ENCODE measurements at places on chromosomes 7 and 10. TPM values are rescaled to one million over a fixed set of nuclear protein-coding genes. Genes with fewer than 3 reads are reported as not detected.
A peak's percentile ranks its signal among the peaks of the same experiment; 100 is the strongest.

- H3K36me3 ChIP-seq, result no peaks in the 10 kb centered on the region
- no peaks in the 10 kb centered on the region for H3K4me1 ChIP-seq
- no peaks in the 10 kb centered on the region for H3K27me3 ChIP-seq
- DNase-seq, result no peak
Measured at GRCh38 chr10:2660276-2660675, 407.1 kb upstream of the PFKP start.

GRCh38 chr7:22942191-22942590 lies 71.7 kb downstream of the HYCC1 start:
- H3K27ac ChIP-seq, result no peak overlapping the region
- H3K36me3 ChIP-seq, result peaks cover 4% of the 10 kb centered on the region
- H3K4me1 ChIP-seq, result peaks cover 4% of the 10 kb centered on the region
- DNase-seq, result no peak
- no peaks in the 10 kb centered on the region for H3K27me3 ChIP-seq
- no peak overlapping the region for H3K4me3 ChIP-seq

DNA sequence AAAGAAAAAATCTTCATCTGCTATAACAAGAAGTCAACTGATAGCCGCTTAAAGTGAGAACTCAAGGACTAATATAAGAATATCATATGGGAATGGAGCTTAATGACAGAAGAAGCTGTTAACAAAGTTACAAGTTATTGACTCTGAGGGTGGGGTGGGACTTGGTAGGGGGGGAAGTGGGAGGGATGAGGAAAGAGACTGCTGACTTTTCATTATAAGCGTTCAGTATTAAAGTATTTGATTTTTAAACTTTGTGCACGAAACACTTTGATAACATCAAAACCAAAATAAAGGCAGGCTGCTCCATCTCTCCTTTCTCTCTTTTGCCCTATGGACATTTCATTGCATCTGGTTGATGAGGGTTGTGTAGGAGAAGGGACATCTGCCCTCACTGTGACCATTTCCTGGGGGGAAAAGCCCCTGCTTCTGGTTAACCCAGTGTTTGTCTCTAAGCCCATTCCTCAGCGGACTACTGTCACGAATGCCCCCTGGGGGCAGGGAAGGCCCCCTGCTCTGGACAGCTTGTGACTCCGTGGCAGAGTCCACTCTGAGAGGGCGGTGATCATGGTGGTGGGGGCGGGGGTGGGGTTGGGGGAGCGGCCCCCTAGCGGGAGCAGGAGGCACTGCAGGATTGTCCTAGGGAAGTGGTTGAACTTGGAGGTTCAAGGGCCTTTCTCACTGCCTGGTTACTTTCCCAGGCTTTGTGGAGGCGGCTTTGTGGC lies 17.4 kb downstream of the SLC13A4 start:
- no peak overlapping the region for H3K4me3 ChIP-seq
- no peaks in the 10 kb centered on the region for H3K27me3 ChIP-seq
- no peak overlapping the region for H3K27ac ChIP-seq

- no peaks in the 10 kb centered on the region for H3K36me3 ChIP-seq
- H3K4me3 ChIP-seq, result peak overlapping the region; percentile 6
- H3K27me3 ChIP-seq, result no peaks in the 10 kb centered on the region
Measured at GRCh38 chr10:80468002-80468401, 13.9 kb downstream of the TSPAN14 start.

The PTPRN2 gene
- 0.48 TPM for total RNA-seq

The THNSL1 gene
- total RNA-seq, result 8.2 TPM

GRCh38 chr7:48096273-48096672 lies 7.2 kb downstream of the UPP1 start:
- no peak overlapping the region for H3K4me3 ChIP-seq
- no peak overlapping the region for H3K27ac ChIP-seq
- no peak for DNase-seq
- no peaks in the 10 kb centered on the region for H3K27me3 ChIP-seq
- peaks cover 13% of the 10 kb centered on the region for H3K36me3 ChIP-seq
- no peaks in the 10 kb centered on the region for H3K4me1 ChIP-seq

The MYH16 gene
- not detected for total RNA-seq

The PIP gene
- total RNA-seq, result not detected

The C10orf95 gene
- total RNA-seq, result not detected

- H3K4me1 ChIP-seq, result no peaks in the 10 kb centered on the region
- H3K27ac ChIP-seq, result no peak overlapping the region
- H3K4me3 ChIP-seq, result no peak overlapping the region
- no peak for DNase-seq
- H3K27me3 ChIP-seq, result no peaks in the 10 kb centered on the region
Measured at GRCh38 chr7:1928645-1929348, 258.7 kb downstream of the ELFN1 start.

DNA sequence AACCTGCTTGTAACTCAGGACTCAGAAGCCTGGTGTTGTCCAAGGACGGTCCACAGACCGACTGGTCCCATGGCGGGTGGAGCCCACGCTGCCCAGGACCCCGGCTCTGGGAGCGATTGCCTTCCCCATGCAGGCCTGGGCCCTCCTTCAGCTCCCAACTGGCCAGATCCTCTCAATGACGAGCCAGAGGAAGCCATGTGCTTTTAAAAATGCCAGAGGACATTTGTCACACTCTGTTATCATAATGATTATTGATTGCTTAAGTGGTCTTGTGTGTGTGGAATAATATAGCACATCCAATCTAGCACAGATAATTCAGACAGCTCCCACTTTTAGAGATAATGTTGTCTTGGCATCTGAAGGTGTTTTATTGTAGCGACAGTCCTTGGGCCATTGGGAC lies 22.6 kb upstream of the OGDHL start:
- H3K27ac ChIP-seq, result no peak overlapping the region
- no peaks in the 10 kb centered on the region for H3K4me1 ChIP-seq
- DNase-seq, result no peak
- H3K36me3 ChIP-seq, result no peaks in the 10 kb centered on the region
- H3K4me3 ChIP-seq, result no peak overlapping the region

- no peaks in the 10 kb centered on the region for H3K36me3 ChIP-seq
- no peaks in the 10 kb centered on the region for H3K27me3 ChIP-seq
- no peaks in the 10 kb centered on the region for H3K4me1 ChIP-seq
- no peak overlapping the region for H3K27ac ChIP-seq
- no peak overlapping the region for H3K4me3 ChIP-seq
- no peak for DNase-seq
Measured at GRCh38 chr7:106019470-106019820, 56.4 kb downstream of the CDHR3 start.

The EPO gene
- not detected for total RNA-seq

DNA sequence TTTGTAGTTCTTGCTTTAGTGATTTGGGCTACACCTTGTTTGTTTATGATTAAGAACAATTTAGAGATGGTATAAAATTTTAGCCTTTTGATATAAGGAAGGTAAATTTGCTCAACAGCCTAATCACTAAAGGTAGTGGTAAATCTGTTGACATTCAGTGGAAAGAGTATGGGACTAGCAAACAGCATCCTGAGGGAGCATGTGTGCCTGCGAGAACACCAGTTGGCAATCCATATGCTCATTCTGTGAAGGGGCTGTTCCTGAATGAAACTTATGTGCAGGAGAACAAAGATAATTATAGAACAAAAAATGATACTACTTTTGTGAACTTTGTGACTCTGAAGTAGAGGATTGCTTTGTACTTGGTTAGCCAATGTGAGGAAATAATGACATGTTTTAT lies 44.0 kb downstream of the CAPZA2 start:
- H3K36me3 ChIP-seq, result peaks cover 4% of the 10 kb centered on the region
- H3K4me1 ChIP-seq, result peaks cover 21% of the 10 kb centered on the region
- no peaks in the 10 kb centered on the region for H3K27me3 ChIP-seq
- DNase-seq, result no peak

The ATOH7 gene
- not detected for total RNA-seq

The SPAG6 gene
- 0.15 TPM for total RNA-seq

GRCh38 chr7:100378114-100378755 lies 4.9 kb downstream of the PILRA start:
- H3K27me3 ChIP-seq, result no peaks in the 10 kb centered on the region
- no peaks in the 10 kb centered on the region for H3K4me1 ChIP-seq
- H3K4me3 ChIP-seq, result no peak overlapping the region

DNA sequence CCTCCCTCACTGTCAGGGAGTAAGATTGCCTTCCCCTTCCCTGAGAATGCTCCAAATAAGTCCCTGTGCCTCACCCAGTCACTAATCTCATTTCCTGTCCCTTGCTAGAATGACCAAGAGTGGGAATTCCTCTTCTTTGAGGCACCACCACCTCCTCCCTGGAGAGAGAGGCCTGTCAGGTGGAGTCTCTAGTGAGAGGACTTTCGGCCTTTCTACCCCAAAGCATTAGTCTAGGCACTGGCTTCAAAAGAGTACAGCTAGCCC lies 145.0 kb downstream of the PTPN20 start:
- H3K36me3 ChIP-seq, result no peaks in the 10 kb centered on the region
- no peak overlapping the region for H3K27ac ChIP-seq
- H3K4me3 ChIP-seq, result no peak overlapping the region

All from psoas muscle (tissue), 8 donors.